ENCODE measurements at places on chromosomes 6 and 20. TPM values are rescaled to one million over a fixed set of nuclear protein-coding genes. Genes with fewer than 3 reads are reported as not detected.
A peak's percentile ranks its signal among the peaks of the same experiment; 100 is the strongest.

GRCh38 chr6:41187924-41188886 is 12.7 kb downstream of the TREML2 start:
- H3K4me1 ChIP-seq = no peaks in the 10 kb centered on the region
- no peak for DNase-seq
- no peak overlapping the region for H3K4me3 ChIP-seq
- H3K27ac ChIP-seq = no peak overlapping the region
- H3K36me3 ChIP-seq = no peaks in the 10 kb centered on the region
- no peaks in the 10 kb centered on the region for H3K27me3 ChIP-seq

GRCh38 chr6:87875781-87876180 is 171.9 kb upstream of the SPACA1 start:
- no peak for DNase-seq
- no peak overlapping the region for H3K4me3 ChIP-seq
- H3K36me3 ChIP-seq = no peaks in the 10 kb centered on the region
- H3K4me1 ChIP-seq = no peaks in the 10 kb centered on the region
- H3K27ac ChIP-seq = no peak overlapping the region
- H3K27me3 ChIP-seq = no peaks in the 10 kb centered on the region

DNA sequence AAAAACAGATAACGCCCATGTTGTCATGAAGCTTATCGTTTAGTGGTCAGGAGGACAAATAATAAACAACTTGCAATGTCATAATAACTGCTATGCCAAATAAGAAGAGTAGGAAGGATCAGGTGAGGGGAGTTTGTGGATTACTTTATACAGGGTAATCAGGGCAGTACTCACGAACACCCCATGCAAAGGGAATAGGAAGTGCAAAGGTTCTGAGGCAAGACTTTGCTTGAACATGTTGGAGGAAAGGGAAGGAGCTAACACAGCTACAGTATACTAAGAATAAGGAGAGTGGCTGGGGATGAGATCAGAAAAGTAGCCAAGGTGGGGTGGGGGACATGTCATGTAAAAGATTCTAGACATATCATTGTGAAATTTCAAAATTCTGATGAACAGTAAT is 292.0 kb upstream of the RUNX2 start:
- H3K4me3 ChIP-seq = no peak overlapping the region
- DNase-seq = no peak
- H3K27ac ChIP-seq = no peak overlapping the region
- no peaks in the 10 kb centered on the region for H3K27me3 ChIP-seq
- H3K36me3 ChIP-seq = no peaks in the 10 kb centered on the region

- no peaks in the 10 kb centered on the region for H3K27me3 ChIP-seq
- no peaks in the 10 kb centered on the region for H3K36me3 ChIP-seq
- H3K4me3 ChIP-seq = no peak overlapping the region
- DNase-seq = no peak
- no peaks in the 10 kb centered on the region for H3K4me1 ChIP-seq
Observed at GRCh38 chr6:147724454-147724853, 216.0 kb downstream of the SAMD5 start.

- no peaks in the 10 kb centered on the region for H3K27me3 ChIP-seq
- H3K36me3 ChIP-seq = no peaks in the 10 kb centered on the region
- no peak for DNase-seq
- no peaks in the 10 kb centered on the region for H3K4me1 ChIP-seq
Observed at GRCh38 chr6:145761584-145761983, 26.3 kb upstream of the EPM2A start.

DNA sequence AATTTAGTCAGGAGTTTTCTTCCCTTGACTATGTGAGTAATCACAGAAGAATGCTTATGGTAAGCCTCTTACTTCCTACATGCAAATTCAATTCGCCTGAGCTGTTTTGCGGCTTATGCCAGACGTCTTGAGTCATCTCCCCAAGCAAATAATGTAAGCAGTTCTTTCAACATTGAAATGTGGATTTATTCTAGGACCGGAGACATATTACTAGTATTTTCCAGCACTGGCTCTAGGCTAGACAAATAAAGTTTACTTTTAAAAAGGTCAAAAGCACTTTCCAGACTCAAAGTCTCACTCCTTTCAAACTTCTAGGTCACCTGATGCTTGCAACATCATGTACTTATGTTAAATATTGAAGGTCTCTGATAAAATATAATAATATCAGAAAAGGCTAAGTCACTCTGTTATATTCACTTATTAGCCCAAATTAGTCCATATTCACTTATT is 38.1 kb upstream of the NOX3 start:
- peaks cover 6% of the 10 kb centered on the region for H3K4me1 ChIP-seq
- peak overlapping the region; percentile 28 for H3K27ac ChIP-seq
- no peaks in the 10 kb centered on the region for H3K36me3 ChIP-seq
- H3K4me3 ChIP-seq = no peak overlapping the region
- DNase-seq = peak; percentile 52

DNA sequence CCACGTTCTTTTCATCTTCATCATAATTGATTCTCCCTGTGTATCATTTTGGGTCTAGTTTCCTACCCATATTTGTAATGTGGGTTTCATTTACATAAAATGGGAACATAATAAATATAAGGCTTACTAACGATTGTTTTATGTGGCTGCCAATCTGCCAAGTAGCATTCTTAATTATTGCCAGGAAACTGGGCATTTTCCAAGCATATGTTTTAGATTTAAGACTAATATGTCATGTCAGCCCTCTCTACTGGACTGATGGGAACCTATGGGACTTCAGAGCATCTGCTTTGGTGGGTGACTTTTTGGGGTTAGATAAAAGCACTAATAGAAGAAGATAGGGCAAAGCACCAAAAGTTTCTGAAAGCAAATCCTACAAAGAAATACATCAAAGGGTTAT is 157.5 kb downstream of the TBX18 start:
- H3K4me1 ChIP-seq = no peaks in the 10 kb centered on the region
- H3K36me3 ChIP-seq = no peaks in the 10 kb centered on the region
- H3K27me3 ChIP-seq = no peaks in the 10 kb centered on the region
- H3K27ac ChIP-seq = no peak overlapping the region
- no peak for DNase-seq
- H3K4me3 ChIP-seq = no peak overlapping the region

GRCh38 chr6:21935561-21936028 is 342.0 kb downstream of the SOX4 start:
- no peak overlapping the region for H3K4me3 ChIP-seq
- no peak for DNase-seq
- H3K27me3 ChIP-seq = no peaks in the 10 kb centered on the region
- H3K27ac ChIP-seq = no peak overlapping the region

DNA sequence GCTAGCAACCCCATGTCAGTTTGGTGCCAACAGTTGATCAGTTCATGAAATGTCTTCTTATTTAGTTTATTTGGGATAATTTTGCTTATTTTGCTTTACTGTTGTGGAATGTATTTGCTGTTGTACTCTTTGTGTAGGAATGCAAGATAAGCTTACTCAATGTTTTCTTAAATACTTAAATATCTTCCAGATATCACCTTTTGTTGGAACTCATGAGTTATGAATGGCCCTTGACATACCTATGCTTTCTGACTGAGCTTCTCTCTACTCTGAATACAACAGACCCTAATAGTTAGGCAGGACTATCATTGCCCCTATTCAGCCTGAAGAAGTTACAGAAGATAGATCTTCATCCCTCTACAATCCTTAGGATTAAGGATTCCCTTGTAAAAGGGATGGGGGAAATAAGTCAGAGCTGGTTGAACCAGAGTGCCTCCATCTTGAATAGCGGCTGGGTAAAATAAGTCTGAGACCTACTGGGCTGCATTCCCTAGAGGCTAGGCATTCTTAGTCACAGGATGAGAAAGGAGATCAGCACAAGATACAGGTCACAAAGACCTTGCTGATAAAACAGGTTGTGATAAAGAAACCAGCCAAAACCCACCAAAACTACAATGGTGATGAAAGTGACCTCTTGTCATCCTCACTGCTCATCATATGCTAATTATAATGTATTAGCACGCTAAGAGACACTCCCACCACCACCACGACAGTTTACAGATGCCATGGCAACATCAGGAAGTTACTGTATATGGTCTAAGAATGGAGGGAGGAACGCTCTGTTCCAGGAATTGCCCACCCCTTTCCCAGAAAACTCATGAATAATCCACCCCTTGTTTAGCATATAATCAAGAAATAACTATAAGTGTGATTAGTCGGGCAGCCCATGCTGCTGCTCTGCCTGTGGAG is 196.9 kb downstream of the AKAP7 start:
- no peak overlapping the region for H3K4me3 ChIP-seq
- DNase-seq = no peak
- H3K36me3 ChIP-seq = no peaks in the 10 kb centered on the region
- no peak overlapping the region for H3K27ac ChIP-seq
- no peaks in the 10 kb centered on the region for H3K27me3 ChIP-seq

- H3K27me3 ChIP-seq = no peaks in the 10 kb centered on the region
- H3K27ac ChIP-seq = no peak overlapping the region
- H3K4me1 ChIP-seq = peaks cover 13% of the 10 kb centered on the region
- H3K4me3 ChIP-seq = no peak overlapping the region
Observed at GRCh38 chr6:5490501-5491069, 229.3 kb downstream of the FARS2 start.

GRCh38 chr6:157595768-157596167 is 214.8 kb downstream of the ZDHHC14 start:
- H3K4me3 ChIP-seq = no peak overlapping the region
- H3K27me3 ChIP-seq = no peaks in the 10 kb centered on the region
- H3K27ac ChIP-seq = no peak overlapping the region
- no peaks in the 10 kb centered on the region for H3K4me1 ChIP-seq
- H3K36me3 ChIP-seq = no peaks in the 10 kb centered on the region

DNA sequence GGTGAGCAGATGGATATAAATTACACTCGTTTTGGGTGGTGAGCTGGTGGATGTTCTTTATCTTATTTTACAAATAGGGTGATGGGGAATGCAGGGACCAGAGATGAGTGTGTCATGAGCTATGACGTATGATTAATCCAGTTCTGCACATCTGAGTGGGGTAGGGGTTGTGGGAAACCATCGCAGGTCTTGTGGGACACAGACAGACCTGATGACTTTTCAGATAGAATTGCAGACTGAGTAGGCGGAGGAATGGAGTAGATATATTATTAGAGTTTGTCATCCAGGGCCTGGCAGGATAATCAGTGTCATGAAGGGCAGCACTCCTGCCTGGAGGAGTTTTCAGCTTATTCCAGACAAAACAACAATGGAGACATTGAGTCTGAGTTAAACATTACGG is 12.9 kb upstream of the DSP start:
- no peaks in the 10 kb centered on the region for H3K4me1 ChIP-seq
- H3K27me3 ChIP-seq = no peaks in the 10 kb centered on the region
- H3K27ac ChIP-seq = no peak overlapping the region
- no peaks in the 10 kb centered on the region for H3K36me3 ChIP-seq

DNA sequence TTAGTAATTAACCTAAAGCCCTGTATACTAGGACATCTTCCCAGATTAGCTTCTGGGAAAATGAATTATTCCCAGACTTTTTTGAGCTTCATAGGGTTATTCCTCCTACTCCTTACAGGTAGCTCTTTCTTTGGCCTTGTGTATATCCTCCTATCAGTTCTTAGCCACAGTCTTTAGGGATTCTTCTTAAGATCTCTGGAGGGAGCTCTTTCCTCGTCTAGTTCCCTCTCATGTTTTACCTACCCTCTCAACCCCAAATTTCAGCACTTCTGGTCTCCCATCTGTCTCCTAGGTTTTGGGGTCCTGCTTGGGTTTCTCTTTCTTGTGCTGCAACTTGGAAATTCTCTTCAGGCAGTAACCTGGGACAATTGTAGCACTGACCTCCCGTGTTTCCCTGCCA is 46.4 kb upstream of the SLC35B3 start:
- no peaks in the 10 kb centered on the region for H3K4me1 ChIP-seq
- H3K36me3 ChIP-seq = no peaks in the 10 kb centered on the region

- no peak overlapping the region for H3K4me3 ChIP-seq
- H3K4me1 ChIP-seq = peaks cover 6% of the 10 kb centered on the region
- no peak for DNase-seq
- H3K27me3 ChIP-seq = no peaks in the 10 kb centered on the region
- H3K27ac ChIP-seq = no peak overlapping the region
Observed at GRCh38 chr20:50260479-50261221, 70.0 kb downstream of the CEBPB start.

DNA sequence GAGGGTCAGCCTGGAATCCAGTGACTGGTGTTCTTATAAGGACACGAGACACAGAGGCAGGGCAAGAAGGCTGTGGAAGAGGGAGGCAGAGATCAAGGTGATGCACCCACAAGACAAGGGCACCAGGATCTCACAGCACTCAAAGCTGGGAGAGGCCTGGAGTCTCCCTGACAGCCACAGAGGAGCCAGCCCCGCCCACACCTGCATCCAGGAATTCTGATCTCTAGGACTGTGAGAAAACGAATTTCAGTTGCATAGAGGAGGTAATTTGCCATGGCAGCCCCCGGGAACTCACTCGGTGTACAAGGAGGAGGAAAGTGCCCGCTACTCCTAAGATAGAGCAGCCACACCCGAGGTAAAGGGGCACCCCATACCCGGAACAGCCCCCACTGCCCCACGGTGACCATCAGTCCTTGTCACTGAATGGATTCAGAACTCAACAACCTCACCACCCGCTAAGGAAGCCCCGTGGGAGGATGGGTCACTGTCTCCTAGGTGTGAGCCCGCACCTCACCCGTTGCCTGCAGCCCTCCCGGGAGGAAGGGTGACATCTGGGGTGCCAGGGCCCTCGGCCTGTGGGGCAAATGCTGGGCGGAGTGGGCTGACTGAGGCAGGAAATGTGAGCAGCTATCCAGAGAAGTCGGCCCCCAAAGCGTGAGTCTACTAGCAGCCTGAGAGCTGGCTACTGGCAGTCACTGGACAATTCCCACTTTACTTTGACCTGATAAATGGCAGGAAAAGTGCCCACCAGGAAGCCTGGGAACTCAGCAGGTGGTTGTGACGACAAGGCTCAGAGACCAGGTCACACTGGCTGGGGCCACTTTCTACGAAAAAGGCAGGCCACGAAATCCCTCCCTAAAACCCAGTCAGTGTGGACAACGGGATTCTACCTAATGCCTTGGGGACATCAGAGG is 22.4 kb downstream of the DLL1 start:
- H3K27ac ChIP-seq = no peak overlapping the region
- DNase-seq = no peak
- H3K4me3 ChIP-seq = no peak overlapping the region
- H3K36me3 ChIP-seq = no peaks in the 10 kb centered on the region
- H3K27me3 ChIP-seq = no peaks in the 10 kb centered on the region

DNA sequence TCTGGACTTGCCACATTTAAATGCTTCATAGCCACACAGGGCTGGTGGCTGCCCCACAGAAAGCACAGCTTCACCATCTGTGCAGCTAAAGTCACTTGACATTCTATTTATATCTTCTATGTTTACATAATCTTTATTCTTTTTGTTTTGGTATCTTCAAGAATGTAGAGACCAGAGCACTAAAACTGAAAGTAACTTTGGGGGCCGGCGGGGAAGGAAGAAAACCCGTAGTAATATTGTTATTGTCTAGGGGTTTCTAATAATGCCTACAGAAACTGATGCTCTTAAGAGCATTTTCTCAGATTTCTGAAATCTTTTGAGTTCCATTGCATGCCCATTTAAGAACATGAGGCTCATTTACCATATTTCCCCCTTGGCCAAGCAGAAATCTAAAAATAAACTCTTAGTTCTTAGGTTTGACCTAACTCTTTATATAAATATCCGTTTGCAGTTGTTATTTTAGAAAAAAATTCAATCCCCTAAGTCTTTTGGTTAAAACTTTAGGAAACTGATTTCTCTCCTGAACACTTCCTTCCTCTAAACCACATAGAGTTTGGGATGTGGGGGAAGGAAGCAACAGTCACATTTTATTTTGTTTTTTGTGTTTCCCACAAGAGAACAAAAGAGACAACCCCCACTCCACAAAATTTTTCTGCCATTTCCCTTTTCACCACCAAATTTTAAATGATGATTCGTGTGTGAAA is 207.6 kb downstream of the OGFRL1 start:
- no peaks in the 10 kb centered on the region for H3K27me3 ChIP-seq
- no peak for DNase-seq
- peaks cover 18% of the 10 kb centered on the region for H3K4me1 ChIP-seq

The SLC32A1 gene
- total RNA-seq = not detected

The ISM1 gene
- 3.7 TPM for total RNA-seq

The NFKBIL1 gene
- 20.9 TPM for total RNA-seq

The SLC22A16 gene
- total RNA-seq = not detected

The SAYSD1 gene
- total RNA-seq = 8.7 TPM

Measured in gastrocnemius medialis (tissue), 4 donors.